ENCODE measurements at places on chromosomes 12 and 14. TPM values are rescaled to one million over a fixed set of nuclear protein-coding genes. Genes with fewer than 3 reads are reported as not detected.

GRCh38 chr12:97542666-97543280, 80.2 kb downstream of the RMST start:
- no peaks in the 10 kb centered on the region for H3K27me3 ChIP-seq
- no peak overlapping the region for H3K4me3 ChIP-seq
- H3K36me3 ChIP-seq = no peaks in the 10 kb centered on the region
- H3K27ac ChIP-seq = no peak overlapping the region
- no peak for DNase-seq

GRCh38 chr12:105332925-105333324, 2.4 kb downstream of the C12orf75 start:
- no peak for DNase-seq
- H3K36me3 ChIP-seq = peaks cover 52% of the 10 kb centered on the region
- H3K27me3 ChIP-seq = no peaks in the 10 kb centered on the region
- H3K27ac ChIP-seq = no peak overlapping the region

DNA sequence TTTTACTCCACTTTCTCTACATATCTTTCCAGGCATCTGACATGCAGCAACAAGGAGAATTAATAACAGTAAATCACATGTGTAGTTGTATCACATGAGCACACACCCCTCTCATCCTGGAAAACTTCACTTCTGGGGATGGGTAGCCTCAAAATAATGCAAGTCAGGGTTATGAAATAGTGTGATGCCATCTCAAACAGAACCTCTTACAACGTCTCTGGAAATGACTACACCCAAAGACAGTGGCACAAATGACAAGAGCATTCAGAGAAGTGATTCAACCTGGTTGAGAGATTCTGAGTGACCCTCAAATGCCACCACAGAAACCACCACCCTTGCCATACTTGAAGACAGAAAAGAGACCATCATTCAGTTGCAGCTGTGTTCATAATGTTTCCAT, 2.8 kb downstream of the DIO2 start:
- H3K27me3 ChIP-seq = peaks cover 3% of the 10 kb centered on the region
- H3K36me3 ChIP-seq = no peaks in the 10 kb centered on the region
- no peak overlapping the region for H3K27ac ChIP-seq
- no peak overlapping the region for H3K4me3 ChIP-seq

DNA sequence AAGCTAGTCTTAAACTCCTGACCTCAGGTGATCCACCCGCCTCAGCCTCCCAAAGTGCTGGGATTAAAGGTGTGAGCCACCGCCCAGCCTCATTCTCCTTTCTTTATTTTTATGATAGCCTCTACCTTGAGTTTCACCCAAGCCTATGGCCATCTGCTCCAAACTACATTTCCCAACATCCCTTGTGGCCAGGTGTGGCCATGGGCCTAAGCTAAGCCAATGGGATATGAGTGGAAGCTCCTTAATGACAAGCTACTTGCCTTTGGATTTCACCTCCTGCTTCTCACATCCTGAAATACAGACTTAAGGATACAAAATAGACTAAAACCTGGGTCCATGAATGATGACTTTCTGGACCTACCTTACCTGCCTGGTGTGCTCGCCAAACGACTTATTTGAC, 46.2 kb downstream of the DPF3 start:
- peaks cover 8% of the 10 kb centered on the region for H3K27me3 ChIP-seq
- no peak overlapping the region for H3K4me3 ChIP-seq
- DNase-seq = no peak
- H3K36me3 ChIP-seq = no peaks in the 10 kb centered on the region
- H3K27ac ChIP-seq = no peak overlapping the region

DNA sequence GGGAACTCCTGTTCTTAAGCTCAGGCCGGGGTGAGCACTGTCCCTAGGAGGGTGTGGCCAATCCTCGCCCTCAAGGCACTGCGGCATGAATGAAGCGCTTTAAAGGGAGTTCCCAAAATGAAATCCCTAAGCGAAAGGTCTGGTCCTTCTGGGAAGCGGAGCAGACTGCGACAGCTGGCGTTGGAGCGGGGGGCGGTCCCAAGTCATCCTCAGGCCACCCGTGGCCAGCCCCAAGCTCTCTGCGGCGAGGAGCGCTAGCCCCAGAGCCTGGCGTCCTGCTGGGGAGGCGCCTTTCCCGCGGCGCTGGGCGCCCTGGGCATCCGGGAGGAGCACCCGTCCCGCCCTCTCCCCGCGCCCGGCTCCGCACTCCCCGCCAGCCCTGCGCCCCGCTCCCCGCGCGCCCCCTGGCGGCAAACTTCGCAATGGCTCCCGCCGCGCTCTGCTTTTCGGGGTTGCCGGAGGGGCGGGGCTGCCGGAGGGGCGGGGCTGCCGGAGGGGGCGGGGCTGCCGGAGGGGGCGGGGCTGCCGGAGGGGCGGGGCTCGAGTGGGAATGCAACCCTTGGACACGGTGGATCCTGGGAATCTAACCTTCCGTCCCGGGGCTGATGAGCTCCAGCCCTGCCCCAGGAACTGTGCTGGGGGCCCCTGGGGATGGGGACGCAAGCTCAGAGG, 25.4 kb downstream of the ZBTB42 start:
- H3K4me3 ChIP-seq = peak overlapping the region; percentile 70
- no peak overlapping the region for H3K27ac ChIP-seq
- DNase-seq = peak; percentile 93
- H3K4me1 ChIP-seq = peaks cover 23% of the 10 kb centered on the region

GRCh38 chr12:74598819-74599218, 61.2 kb downstream of the ATXN7L3B start:
- no peaks in the 10 kb centered on the region for H3K27me3 ChIP-seq
- H3K27ac ChIP-seq = no peak overlapping the region
- H3K4me3 ChIP-seq = no peak overlapping the region

KRT8 gene
- total RNA-seq = 0.57 TPM

CTSG gene
- total RNA-seq = not detected

NYNRIN gene
- total RNA-seq = 0.23 TPM

Data from activated CD4-positive, alpha-beta T cell treated with anti-CD3 and anti-CD28 coated beads, Interleukin-2, amount 10 ng/mL, durations not matched to agents 7 days and 5 days (primary cell).